ENCODE measurements at places on chromosomes 16 and 17. TPM values are rescaled to one million over a fixed set of nuclear protein-coding genes. Genes with fewer than 3 reads are reported as not detected.

DNA sequence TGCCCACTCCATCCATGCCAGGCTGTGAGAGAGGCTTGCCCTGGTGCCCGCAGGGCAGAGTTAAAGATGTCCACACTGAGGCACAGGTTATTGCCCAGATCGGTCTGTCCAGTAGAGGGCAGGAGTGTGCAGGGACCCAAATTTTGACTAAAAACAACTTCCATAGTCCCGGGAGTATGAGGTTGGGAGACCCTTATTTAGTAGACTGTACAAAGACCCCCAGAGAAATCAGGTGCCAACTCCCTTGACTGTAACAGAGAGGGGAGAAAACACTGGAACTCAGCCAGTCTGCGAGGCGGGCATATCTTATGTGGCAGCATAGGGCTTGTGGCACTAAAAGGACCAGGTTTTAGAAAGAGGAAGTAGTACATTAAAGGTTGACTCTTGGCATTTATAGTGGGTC is 43.4 kb downstream of the HNF1B start:
- peak; percentile 64 for DNase-seq

The VAC14 gene
- 22.5 TPM for total RNA-seq

DNA sequence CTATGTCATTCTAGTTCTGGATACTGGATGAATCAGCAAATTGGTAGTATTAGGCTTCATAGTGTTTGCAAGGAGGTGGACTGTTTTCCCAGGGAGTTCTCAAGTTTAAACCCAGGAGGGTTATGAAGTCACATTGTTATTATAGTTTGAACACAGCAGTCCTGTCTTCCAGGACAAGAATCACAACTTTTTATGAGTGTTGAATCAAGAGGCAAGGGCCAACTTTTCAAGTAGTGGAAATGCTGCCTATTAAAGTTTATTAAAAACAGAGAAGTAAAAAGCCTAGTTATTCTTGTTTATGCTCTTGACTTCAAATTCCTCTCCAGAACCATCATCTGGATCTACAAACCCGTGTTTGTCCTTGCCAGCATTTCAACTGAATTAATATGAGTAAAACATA is 86.3 kb upstream of the GOT2 start:
- DNase-seq: no peak

The RNU2-1 gene
- 5,569 TPM for total RNA-seq

DNA sequence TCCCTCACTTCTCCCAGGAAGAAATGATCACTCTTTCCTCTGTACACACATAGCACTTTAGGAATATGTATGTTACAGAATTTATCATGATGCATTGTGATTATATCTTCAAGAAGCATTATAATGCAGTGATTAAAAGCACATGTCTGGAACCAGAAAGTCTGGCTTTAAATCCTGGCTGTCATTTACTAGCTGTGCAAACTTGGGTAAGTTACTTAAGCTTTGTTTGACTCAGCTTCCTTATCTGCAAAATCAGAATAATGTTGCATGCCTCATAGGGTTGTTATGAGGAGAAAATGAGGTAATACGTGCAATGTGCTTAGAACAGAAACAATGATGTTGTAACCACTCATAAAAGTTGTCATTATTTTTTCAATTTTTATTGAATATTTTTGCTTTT is 156.3 kb upstream of the ZKSCAN2 start:
- no peak for DNase-seq

GRCh38 chr17:30541802-30542201 is 64.6 kb downstream of the GOSR1 start:
- no peak for DNase-seq

DNA sequence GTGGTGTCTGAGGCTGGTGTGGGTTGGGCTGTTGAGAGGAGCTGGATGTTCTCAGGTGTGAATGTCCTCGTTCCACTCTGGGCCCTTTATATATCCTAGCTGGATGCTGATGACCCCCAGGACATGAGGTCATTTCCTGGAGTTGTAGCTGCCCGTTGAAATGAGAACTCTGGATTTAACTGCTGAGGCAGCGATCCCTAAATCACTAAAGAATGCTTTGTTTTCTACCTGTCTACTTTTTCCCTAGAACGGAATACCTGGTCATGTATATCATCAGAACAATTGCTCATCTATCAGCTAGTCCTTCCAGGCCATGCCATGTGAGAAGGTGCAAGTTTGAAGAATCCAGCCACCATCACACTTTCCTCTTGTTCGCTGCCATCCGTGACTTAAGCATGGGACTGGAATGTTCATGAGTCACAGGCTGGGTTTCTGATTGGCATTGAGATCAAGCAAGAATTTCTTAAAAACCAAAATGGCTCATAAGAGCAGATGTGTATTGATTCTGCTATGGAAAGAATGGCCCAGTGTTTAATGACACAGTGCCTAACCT is at the start of gene KRTAP2-3:
KRTAP2-3 (minus strand) TSS at position 63 of the 553 bp plus-strand sequence. CDS start 64 bp downstream, outside the sequence.
- DNase-seq: no peak

DNA sequence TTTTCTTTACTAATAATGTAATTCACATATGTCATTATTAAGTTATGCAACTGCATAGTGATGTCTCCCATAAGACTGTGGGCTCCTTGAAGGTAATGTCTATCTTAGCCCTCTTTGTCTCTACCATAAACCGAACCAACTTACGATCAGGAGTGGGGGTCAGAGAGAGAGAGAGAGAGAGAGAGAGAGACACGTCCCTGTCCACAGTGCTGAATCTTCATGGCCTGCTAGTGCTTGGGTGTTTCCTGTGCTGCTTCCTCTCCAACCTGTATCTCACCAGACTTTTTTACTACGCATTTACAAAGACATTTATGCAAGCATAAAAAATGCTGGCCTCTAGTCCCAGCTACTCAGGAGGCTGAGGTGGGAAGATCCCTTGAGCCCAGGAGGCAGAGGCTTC is 52.2 kb upstream of the HAPSTR1 start:
- DNase-seq: no peak

The CACNG3 gene
- total RNA-seq: not detected

- no peak for DNase-seq
These were observed 75.5 kb downstream of the STH start for GRCh38 chr17:46074540-46074939.

The KRTAP1-5 gene
- total RNA-seq: not detected

GRCh38 chr17:39598047-39598481 is 9.7 kb downstream of the NEUROD2 start:
- DNase-seq: no peak

DNA sequence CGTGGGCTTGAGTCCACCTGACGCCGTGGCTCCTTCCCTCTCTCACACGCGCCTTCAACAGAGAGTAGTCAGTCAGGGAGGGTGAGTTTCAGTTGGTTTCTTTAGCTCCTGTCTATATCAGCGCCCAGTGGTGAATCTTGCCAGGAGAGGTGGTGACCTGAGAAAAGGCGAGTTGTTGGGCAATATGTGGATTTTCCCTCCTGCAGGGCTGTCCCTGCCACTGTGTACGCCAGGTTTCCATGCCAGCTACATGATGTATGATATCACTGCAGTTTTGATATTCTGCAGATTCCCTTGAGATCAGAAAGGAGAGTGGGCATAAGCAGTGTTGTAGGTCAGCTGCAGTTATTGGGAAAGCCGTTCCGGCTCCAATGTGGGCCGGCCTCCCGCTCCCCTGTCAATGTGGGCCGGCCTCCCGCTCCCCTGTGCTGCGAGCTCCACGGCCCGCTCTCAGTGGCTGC is 31.4 kb downstream of the BANP start:
- DNase-seq: no peak

- DNase-seq: no peak
These were observed 50.0 kb upstream of the TNRC6C start for GRCh38 chr17:77908501-77908900.

The PABPN1L gene
- not detected for total RNA-seq

DNA sequence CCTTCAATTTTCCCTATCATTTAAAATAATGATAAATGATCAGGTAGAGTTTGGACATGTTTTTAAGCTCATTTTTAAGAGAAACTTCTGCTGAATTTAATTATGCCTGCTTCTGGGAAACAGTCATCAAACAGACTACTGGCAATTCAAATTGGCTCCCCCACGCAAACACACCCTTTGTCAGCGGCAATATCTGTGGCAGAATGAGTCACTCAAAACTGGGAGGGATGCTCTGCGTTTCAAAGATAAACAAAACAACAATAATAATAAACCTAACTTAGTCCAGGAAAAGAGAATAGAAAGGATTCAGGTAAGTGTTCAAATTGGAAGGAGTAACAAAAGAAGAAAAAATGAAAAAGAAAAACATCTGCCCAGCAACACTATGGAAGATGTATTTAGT is 108.1 kb upstream of the ERCC4 start:
- no peak for DNase-seq

- no peak for DNase-seq
These were observed 25.7 kb upstream of the ANKRD40CL start for GRCh38 chr17:50793007-50793406.

The AANAT gene
- not detected for total RNA-seq

The PRSS27 gene
- 3.2 TPM for total RNA-seq

DNA sequence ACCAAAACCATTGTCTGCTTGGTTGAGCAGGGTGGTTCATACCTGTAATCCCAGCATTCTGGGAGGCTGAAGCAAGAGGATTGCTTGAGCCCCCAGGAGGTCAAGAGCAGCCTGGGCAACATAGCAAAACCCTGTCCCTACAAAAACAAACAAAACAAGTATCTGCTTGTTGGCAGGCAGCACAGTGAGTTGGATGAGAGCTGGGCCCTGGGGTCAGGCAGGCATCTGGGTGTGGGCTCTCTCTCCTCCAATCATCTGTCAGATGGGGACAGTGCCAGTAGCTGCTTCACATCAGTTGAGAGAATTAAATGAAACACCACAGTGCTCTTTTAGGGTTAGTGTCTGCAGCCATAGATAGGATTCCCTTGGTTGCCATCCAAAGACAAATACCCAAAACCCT is 5.8 kb downstream of the ARMC7 start:
- no peak for DNase-seq

The GAS2L2 gene
- total RNA-seq: not detected

GRCh38 chr17:18257268-18257981 is 1.1 kb downstream of the FLII start:
- DNase-seq: peak; percentile 26

DNA sequence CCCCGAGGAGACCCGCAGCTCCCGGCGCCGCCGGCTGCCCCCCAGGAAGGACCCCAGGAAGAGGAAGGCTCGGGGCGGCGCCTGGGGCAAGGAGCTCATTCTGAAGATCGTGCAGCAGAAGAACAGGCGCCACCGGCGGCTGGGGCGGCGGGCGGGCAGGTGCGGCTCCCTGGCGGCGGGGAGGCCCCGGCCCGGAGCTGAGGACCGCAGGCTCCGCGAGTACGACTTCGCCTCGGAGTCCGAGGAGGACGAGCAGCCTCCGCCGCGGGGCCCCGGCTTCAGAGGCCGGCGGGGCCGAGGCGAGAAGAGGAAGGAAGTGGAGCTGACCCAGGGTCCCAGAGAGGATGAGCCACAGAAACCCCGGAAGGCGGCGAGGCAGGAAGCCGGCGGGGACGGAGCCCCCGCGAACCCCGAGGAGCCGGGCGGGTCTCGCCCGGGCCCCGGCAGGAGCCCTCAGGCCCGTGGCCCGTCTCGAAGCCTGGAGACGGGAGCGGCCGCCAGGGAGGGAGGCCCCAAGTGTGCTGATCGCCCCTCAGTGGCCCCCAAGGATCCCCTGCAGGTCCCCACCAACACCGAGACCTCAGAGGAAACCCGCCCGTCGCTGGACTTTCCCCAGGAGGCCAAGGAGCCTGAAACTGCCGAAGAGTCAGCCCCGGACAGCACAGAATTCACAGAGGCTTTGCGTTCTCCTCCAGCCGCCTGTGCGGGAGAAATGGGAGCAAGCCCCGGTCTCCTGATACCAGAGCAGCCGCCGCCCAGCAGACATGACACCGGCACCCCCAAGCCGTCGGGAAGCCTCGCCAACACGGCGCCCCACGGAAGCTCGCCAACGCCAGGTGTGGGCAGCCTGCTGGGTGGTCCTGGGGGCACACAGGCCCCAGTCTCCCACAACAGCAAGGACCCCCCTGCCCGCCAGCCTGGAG is 22.3 kb upstream of the ZFPM1 start:
- DNase-seq: peak; percentile 55

DNA sequence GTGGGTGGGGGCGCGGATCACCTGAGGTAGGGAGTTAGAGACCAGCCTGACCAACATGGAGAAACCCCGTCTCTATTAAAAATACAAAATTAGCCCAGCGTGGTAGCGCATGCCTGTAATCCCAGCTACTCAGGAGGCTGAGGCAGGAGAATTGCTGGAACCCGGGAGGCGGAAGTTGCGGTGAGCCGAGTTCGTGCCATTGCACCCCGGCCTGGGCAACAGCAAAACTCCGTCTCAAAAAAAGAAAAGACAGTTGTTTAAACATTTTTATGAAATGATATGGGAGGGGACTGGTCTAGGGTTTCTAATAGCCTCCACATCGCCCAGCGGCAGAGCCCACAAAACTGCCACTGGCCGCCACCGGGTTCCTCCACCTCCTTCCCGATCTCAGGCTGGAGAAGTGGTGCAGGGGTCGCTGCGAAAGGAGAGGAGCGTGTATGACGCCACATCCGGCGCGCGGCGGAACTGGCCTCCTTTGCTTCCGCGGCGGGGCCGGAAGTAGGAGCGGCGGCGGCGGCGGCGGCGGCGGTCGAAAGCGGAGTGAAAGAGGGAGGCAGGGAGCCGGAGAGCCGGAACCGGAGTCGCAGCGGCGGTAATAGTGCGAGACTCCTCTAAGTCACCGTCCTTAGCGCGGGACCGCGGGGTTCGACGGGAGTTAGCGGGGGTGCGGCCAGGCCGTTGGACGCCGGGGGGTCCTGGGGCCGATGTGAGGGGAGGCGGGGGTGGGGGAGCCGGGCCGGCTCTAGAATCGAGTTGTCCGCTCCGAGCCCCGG is at the start of gene PPP4C:
PPP4C (plus strand) TSS at position 492 of the 773 bp plus-strand sequence. CDS start 384 bp downstream, outside the sequence.
- peak; percentile 90 for DNase-seq

The CACNG4 gene
- total RNA-seq: not detected

- no peak for DNase-seq
These were observed 201.1 kb upstream of the MAF start for GRCh38 chr16:79801646-79802045.

GRCh38 chr17:64572682-64573154 is 65.9 kb downstream of the CEP95 start:
- DNase-seq: no peak

The PPP1R27 gene
- not detected for total RNA-seq

Data from activated naive CD4-positive, alpha-beta T cell treated with anti-CD3 and anti-CD28 coated beads, Interleukin-2, amount 50 U/mL, for 72 hours (primary cell).